ENCODE measurements at places on chromosomes 12 and 14. TPM values are rescaled to one million over a fixed set of nuclear protein-coding genes. Genes with fewer than 3 reads are reported as not detected.

LRP1-AS gene
- not detected for total RNA-seq

PMEL gene
- 5.8 TPM for total RNA-seq

PRICKLE1 gene
- 1.3 TPM for total RNA-seq

KLRB1 gene
- total RNA-seq: not detected

RASSF9 gene
- not detected for total RNA-seq

CLEC4D gene
- total RNA-seq: not detected

ACVRL1 gene
- total RNA-seq: 2.5 TPM

NPAS3 gene
- not detected for total RNA-seq

SLC6A15 gene
- 0.07 TPM for total RNA-seq

MANSC1 gene
- 0.20 TPM for total RNA-seq

KRT6C gene
- total RNA-seq: not detected

CRIP2 gene
- 31.1 TPM for total RNA-seq

Data from HCT116 (cell line).